ENCODE measurements at places on chromosomes 11 and 22. TPM values are rescaled to one million over a fixed set of nuclear protein-coding genes. Genes with fewer than 3 reads are reported as not detected.
A peak's percentile ranks its signal among the peaks of the same experiment; 100 is the strongest.

DNA sequence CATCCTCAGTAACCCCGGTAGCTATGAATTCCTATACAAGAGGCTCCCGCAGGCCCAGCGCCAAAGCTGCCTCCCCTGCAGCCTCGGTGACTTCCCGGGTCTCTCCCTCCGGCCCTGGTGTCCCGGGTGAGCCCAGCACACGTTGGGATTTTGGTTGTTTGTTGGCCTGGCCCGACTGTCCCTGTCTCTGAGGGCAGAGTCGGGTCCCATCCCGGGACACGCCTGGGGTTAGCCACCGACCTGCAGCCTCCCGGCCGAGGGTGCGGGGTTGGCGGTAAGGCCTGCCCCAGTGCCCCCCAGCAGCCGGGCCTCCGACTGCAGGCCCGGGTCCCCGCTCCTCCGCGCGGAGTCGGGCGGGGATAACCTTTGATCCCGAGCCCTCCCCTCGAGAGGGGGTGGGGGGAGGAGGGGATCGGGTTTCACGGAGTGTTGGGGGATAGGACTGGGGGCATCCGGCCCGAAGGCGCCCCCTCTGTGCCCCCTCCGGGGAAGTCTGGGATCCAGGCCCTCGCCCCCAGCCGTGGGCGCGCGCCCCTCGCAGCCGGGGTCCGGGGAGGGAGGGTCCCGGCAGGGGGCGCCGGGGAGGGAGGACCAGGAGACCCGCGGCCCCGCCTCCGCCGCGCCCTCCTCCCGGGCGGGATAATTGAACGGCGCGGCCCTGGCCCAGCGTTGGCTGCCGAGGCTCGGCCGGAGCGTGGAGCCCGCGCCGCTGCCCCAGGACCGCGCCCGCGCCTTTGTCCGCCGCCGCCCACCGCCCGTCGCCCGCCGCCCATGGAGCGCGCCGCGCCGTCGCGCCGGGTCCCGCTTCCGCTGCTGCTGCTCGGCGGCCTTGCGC lies at the start of gene FBLN1:
FBLN1 (plus strand) TSS at position 669 of the 835 bp plus-strand sequence; CDS start at position 772, 103 bp downstream.
- peak; percentile 79 for DNase-seq

- no peak for DNase-seq
Observed at GRCh38 chr11:64243236-64243854, 2.5 kb downstream of the FKBP2 start.

The GLB1L3 gene
- 0.06 TPM for polyA plus RNA-seq

- no peak for DNase-seq
Observed at GRCh38 chr11:74493791-74494630, 487 bp upstream of the LIPT2 start.

The KCNJ11 gene
- 6.4 TPM for polyA plus RNA-seq

GRCh38 chr11:32302826-32303225 lies 132.5 kb downstream of the WT1 start:
- no peak for DNase-seq

The MMP12 gene
- not detected for polyA plus RNA-seq

The CHEK2 gene
- polyA plus RNA-seq, result 14.7 TPM

The HEPACAM gene
- polyA plus RNA-seq, result 0.10 TPM

DNA sequence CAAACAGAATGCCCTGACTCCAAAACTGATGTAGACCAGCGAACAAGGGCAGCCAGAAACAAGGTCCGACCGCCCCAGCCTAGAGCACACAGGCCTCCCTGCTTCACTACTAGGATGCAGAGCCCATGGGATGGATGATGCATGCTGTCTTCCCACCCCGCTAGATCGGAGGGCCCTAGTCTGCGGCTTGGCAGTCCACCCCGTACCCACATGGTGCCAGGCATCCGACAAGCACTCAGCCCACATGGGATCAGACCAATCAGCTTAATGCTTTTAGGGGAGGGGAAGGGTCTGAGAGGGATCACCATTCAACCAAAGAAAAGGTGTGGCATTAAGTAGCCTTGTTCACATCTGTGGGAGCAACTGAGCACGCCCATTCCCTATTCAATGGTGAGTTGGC lies 30.6 kb downstream of the PISD start:
- DNase-seq, result no peak

DNA sequence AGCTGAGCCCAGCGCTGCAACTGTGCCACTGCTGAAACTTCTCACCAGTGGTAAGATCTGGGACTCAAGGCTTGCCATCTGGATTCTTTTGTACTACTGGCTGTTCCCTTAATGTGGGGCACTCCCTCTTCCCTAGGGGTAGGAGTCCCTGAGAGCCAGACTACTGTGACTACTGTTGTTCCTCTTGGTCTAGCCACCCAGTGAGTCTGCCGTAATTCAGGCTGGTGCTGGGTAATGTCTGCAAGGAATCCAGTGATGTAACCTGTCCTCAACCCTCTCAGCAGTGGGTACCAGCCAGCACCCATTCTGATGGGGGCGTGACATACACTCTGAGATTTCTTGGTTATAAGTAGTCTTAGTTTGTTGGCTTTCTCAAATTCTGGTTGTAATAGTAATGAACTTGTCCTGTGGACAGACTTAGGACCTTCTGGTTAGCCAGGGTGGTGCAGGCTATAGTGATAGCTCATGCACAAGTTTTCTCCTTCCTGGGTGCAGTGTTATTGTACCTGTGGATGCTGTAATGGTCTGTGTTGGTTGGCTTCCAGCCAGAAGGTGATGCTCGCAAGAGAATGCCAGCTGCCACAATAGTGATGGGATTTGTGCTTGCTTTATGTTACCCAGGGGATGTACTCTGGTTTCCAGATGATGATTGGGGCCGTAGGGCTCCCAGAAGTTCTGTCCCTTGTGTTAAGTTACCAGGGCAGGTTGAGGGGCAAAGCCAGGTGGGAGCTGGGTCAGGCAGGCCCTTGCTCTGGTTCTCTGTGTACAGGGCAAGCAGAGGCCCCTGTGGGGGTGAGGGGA lies 65.5 kb downstream of the ARHGAP42 start:
- no peak for DNase-seq

GRCh38 chr11:107430525-107430924 lies 27.1 kb downstream of the CWF19L2 start:
- no peak for DNase-seq

GRCh38 chr11:8075119-8075726 lies 5.8 kb upstream of the TUB start:
- no peak for DNase-seq

- no peak for DNase-seq
Observed at GRCh38 chr22:20573833-20574615, 66.6 kb downstream of the MED15 start.

DNA sequence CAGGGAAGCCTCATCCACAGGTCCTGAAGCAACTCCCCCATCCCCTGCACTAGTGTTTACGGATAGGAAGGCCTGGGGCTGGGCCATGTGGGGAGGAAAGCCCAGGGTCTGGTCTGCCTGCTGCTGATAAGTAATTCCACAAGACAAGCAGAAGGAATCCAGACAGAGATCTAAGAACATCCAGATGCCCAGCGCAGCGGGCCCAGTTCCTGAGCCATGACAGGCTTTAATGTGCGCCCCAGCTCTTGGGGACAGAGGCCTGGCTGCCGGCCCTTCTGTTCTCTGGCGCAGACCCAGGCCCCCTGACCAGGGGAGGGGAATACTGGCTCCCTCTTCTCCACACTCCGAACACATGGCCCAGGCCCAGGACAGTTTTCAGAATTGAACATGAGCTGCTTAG lies 28.8 kb upstream of the ETS1 start:
- DNase-seq, result peak; percentile 63

The TMEM184B gene
- 38.9 TPM for polyA plus RNA-seq

- DNase-seq, result no peak
Observed at GRCh38 chr11:13644997-13645687, 23.3 kb upstream of the FAR1 start.

GRCh38 chr11:48020092-48020755 lies 39.9 kb downstream of the PTPRJ start:
- no peak for DNase-seq

DNA sequence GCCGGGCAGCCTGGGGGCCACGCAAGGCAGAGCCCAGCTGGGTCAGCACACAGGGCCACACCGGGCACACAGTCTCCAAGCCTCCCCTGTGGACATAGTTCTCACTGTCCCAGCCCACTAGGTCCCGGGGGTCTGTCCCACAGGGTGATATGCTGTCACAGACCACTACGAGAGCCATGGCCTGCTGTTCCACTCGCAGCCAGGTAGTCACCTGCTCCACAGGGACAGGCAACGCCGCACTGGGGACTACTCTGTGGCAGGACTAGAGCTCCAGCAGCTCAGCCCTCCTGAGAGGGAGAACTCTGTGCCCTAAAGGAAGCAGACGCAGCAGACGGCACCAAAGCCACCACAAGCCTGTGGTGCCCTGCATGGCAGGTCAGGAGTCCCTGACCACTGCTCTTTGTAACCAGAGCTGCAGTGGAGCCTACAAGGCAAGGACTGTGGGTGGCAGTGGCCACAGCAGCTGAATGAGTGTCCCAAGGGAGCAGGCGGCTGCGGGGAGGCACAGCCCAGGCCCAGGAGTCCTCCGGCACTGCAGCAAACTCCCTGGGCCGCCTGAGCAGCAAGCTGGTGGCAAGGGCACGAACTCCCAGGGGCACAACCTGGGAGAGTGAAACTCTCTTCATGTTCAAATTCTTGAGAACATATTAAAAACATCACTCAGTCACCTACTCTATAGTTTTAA lies 171.2 kb upstream of the GRK3 start:
- no peak for DNase-seq

DNA sequence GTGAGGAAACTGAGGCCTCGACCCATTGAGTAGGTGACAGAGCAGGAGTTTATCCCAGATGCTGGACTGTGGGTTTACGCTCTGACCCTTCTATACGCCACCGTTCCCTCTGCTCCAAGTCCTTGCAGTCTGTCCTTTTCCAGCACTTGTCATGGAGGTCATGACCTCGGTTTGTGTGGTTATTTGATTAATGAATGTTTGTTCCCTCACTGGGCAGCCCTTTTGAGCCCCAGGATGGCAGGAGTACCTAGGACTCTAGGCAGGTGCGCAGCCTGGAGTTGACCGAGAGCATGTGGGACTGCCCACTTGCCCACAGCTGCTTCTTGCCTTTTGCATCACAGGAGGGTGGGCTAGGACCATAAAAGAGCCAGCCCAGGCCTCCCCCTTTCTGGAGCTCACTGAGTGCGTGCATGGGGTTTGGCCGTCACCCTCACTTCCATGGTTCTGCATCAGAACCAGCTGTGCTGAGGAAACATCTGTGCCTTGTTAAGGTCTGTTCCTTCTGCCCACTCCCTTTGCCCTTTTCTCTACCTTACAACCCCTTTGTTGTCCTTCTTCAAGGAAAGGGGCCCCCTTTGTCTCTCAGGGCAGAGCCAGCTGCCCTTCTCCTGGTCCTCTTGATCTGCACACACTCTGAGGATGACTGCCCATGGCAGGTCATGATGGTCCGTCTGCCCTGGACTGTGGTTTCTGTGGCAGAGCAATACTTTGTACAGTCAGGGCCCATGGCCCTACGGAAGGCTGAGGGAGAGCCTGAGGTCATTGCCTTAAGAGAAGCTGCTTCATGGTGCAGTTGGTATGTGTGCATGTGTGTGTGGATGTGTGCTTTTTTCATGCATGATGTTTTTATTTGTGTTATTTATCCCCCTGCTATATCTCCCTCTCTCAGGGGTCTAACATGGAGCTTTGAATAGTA lies 38.2 kb downstream of the BMAL1 start:
- no peak for DNase-seq

DNA sequence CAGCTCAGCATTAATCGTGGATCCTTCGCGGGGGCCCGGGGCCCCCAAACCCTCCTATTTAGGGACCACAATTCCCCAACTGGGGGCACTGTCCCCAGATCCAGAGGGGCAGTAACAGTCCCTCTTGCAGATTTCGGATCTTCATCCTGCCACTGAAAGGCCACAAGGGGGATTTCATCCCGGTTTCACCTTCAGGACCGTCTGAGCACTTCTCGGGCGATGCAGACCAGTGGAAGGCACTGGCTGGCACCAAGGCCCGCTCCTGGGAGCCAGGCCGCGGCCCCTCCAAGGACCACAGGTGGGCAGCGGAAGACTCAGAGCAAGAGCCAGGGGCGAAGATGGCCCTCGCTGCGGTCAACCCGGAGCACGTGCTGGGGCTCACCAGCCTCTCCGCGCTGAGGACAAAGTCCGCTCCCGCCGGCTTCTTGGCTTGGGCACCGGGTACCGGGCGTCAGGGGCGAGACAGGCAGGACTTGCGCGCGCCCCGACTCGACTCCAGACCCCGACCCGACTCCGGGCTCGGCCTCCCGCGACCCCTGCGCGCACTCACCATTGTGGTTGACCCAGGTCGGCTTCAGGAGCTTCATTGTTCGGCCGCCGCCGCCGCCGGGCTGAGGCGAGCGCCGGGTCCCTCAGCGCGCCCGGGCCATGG lies 517 bp downstream of the HIRA start:
- DNase-seq, result no peak

- DNase-seq, result peak; percentile 75
Observed at GRCh38 chr11:10351765-10352641, 47.1 kb downstream of the ADM start.

The LSP1 gene
- polyA plus RNA-seq, result 7.9 TPM

DNA sequence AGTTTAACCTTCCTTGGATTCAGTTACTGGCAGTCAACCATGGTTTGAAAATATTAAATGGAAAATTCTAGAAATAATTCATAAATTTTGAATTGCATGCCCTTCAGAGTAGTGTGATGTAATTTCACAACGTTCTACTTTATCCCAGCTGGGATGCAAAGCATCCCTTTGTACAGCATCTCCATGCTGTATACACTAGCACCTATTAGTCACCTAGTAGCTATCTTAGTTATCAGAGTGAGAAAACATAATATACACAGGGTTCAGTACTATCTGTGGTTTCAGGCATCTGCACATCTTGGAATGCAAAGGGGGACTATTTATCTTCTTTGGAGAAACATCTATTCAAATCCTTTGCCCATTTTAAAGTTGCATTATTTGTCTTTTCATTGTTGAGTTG lies 30.8 kb downstream of the CBL start:
- DNase-seq, result no peak

DNA sequence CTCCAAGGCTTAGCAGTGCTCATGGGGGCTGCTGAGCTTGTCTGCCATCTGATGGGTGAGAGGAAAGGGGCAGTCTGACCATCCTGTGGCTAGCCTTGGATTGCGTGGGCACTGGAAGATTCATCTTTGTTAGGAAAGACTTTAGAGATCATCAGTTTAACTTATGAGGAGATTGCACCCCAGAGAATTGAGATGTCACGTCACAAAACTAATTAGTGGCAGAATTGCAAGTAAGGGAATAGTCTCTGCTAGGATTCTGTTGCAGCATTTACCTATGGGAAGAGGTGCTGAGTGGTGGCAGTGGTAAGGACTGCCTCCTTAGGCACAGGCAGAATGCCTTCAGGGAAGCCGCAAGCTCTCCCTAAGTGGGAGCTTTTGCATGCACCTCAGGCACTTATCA lies 42.8 kb upstream of the HSPA8 start:
- no peak for DNase-seq

GRCh38 chr11:134124660-134125451 lies 56.0 kb downstream of the JAM3 start:
- DNase-seq, result peak; percentile 23

All from right lung (tissue), 10 donors.